ENCODE measurements at places on chromosomes 13 and 19.

DNA sequence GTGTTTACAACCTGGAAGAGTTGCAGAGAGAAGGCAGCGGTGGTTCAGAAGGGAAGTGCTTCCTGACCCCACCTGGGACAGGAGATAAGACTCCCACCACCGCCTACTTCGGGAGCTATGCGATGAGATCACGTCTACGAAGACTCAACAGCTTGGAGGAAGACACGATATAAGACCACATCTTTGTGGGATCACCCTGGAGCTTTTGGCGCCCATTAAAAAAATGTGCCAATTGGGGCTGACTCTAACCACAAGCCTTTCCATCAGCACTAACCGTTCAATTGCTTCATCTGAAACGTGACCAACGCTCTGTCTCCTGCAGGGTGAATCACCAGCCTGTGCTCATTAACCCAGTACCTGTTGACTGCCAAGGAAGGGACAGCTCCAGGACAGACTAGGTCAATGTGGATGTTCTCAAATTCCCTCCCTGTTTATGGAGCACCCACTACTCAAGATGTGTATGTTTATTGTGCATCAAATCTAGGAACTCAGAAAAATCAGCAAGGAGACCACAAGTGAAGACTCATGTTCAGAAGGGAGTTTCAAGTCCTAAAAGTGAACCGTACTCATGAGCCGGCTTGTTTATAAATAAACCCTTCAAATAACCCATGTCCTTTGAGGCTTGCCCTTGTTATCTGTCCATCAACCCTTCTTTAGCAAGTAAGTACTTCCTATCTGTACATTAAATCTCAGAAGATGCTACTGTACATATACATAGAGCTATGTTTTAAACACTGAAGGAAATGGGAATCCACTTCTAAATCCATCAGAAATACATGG is 67.5 kb downstream of the LATS2 start:
- DNase-seq, result no peak

GRCh38 chr19:49665036-49665350 is 664 bp downstream of the IRF3 start:
- DNase-seq, result no peak

DNA sequence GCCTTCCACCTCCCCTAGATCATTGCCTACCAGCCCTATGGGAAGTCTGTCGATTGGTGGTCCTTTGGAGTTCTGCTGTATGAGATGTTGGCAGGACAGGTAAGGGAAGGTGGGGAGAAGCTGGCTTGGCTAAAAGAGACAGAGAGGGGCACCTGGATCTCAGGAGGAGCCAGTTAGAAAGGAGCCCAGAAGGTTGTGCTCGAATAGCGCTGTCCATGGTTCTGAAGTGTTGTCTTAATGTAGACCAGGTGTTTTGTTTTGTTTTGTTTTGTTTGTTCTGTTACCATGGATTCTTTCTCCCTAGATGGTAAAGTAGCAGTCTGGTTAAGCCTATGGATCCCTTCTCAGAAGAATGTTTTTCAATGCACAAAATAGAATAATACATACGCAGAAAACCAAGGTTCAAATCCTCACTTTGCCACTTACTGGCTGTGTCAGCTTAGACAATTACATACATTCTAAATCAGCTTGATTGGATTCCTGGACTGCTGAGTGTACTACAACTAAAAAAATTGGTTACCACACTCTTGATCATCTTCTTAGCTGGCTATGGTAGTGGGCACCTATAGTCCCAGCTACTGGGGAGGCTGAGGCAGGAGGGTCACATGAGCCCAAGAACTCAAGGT is 5.9 kb upstream of the CACNG7 start:
- DNase-seq, result no peak

- no peak for DNase-seq
These were observed 180.5 kb downstream of the ZNF737 start for GRCh38 chr19:20385061-20385460.

DNA sequence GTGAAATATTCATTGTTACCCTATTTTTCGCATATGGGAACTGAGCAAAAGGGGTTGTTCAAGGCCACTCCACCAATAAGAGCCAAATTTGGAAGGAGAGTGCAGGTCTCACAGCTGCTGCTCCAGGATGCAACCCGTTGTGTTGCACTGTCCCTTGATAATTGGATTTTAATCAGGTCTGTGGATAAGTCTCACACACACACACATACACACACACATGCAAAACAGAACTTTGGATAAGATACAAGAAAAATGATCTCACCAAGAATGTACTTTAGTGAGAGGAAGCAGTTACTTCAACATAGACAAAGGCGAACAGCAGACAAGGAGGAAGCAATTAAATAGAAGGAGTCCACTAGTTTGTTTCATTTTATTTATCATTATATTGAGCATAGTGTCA is 127.3 kb upstream of the EDNRB start:
- DNase-seq, result no peak

DNA sequence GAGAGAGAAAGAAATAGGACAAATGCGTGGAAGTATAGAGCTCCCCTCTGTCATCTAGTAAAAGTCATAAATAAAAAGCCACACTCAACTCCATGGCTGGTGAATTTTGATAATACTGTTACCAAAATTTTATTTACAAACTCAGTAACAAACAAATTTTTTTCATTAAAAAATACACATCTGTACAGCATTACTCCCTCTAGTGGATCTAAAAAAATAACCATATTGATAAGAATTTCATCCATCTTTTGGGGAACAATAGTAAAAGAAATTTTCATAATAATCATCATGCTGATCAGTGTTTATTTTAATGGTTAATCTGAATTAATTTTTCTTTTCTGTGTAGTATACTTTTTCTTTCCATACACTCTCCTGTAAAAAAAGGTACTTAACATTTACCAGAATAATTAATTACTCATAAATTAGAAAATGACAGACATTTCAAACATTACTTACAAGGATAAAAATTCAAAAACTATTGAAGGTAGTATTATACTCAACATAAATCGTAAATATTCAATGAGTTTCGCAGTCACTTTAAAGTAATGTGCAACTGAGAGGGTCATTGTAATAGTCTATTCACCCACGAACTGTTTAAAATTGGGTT is 173.5 kb upstream of the LSM14A start:
- no peak for DNase-seq

GRCh38 chr19:46776927-46777911 is 11.2 kb downstream of the SLC1A5 start:
- DNase-seq, result no peak

DNA sequence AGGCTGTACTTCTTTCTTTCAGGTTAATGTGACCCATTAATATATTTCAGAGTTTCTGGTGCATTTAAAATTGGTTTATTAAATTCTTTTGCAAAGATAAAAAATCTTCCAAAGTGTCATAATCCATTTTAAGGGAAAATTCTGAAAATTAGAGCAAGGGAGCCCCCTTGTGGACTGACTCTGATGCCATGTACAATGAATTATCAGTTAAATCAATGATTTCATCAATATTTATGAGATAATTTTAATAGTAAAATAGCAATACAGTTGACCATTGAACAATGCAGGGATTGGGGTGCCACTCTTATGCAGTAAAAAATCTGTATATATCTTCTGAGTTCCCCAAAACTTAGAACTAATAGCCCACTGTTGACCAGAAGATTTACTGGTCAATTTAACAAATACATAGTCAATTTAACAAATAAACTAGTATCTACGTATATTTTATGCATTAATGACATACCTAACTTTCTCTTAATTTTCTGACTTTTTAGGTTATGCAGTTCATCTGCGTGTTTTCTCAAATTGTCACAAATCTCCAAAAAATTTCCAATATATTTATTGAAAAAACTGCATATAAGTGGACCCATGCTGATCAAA is 479.1 kb upstream of the MIR17HG start:
- peak; percentile 4 for DNase-seq

DNA sequence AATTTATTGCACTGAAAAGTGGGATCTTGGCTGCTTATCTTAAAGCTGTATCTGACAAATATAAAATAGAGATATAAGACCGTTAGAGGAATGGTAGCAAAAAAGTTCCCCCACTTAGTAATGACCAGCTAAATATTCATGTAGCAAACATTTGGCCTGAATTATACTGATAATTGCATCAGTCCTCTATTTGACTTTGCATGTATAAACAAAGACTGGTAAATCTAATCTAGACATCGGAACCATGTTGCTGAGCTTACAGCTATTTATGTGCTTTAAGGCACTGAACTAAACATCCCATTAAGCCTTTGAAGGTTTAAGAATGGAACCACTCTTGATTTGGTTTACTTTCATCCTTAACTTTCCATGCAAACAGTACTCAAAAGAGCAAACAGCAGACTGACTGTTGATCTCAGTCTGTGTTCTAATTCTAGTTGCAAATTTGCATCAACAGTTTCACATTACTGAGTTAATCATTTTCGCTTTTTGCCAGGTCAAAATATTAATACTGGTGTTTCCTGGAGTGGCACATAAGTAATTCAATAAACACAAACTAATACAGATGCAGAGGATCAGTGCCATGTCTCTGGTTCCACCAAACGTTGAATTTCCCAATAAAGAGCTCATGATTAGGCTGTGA is 203.5 kb upstream of the HTR2A start:
- no peak for DNase-seq

- no peak for DNase-seq
These were observed 20.7 kb downstream of the NAXD start for GRCh38 chr13:110636053-110636475.

DNA sequence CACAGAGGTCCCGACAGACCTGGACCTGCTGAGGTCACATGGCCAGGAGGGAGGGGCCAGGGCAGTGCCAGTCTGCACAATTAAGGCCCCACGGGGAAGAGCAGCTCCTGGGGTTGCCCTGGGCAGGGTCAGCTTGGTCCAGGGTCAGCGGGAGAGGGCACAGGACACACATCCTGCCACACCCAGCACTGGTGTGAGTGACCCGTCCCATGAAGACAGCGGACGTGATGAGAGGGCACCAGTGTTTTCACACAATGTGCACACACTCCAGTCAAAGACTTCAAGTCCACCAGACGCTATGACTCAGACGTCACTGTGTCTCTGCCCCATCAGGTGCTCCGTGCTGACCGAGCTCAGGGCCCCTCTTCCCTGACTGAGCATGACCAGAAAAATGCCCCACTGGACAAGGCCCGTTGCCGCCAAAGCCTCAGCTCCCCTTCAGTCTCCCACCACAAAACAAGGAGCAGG is 4.2 kb downstream of the TMEM259 start:
- no peak for DNase-seq

- DNase-seq, result no peak
These were observed 50.2 kb downstream of the LACC1 start for GRCh38 chr13:43929947-43930346.

DNA sequence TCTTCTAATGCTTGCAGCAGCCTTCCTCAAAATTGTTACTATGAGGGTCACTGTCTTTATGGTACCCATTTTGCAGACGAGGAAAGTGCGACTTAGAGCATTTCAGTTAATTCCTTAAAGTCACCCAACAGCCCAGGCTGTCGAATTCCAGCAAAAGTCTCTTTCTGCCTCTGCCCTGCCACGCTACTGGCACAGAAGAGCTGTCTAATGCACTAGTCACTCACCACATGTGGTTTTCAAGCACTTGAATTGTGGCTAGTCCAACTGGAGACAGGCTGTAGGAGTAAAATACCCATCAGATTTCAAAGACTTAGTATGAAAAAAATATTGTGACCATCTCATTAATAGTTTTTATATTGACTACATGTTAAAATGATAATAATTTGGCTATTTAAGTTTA is 1.7 kb downstream of the FPR1 start:
- no peak for DNase-seq

DNA sequence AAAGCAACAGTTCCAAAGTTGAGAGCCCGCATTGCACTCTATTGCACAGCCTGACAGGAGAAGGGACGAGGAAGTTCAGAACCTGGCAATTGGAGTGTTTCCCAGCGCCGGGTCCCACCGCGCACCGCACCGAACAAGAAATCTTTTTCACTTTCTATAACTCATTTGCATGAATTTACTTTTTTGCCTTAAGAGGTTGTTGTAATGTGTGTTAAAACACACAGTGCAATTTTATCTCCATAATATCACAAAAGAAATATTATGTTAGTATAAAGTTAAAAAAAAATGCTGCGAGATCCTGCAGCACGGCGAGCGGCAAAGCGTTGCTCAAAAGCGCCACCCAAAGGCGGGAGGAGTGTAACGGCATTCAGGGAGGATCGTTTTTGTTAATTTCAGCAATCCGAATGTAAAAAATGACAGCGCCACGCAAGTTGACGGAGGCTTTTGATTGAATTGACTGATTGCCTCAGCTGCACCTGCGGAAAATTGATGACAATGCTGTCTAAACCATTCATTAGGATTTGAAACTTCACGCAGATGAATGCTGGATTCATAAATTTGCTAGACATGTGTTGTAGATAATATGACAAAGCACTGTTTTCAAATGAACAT is 303.6 kb upstream of the ZNF507 start:
- peak; percentile 7 for DNase-seq

- DNase-seq, result peak; percentile 39
These were observed 226.3 kb downstream of the SLC7A1 start for GRCh38 chr13:29369060-29369743.

- no peak for DNase-seq
These were observed 4.9 kb downstream of the CALM3 start for GRCh38 chr19:46606019-46606418.

- no peak for DNase-seq
These were observed 118.3 kb upstream of the RNF113B start for GRCh38 chr13:98295371-98295770.

DNA sequence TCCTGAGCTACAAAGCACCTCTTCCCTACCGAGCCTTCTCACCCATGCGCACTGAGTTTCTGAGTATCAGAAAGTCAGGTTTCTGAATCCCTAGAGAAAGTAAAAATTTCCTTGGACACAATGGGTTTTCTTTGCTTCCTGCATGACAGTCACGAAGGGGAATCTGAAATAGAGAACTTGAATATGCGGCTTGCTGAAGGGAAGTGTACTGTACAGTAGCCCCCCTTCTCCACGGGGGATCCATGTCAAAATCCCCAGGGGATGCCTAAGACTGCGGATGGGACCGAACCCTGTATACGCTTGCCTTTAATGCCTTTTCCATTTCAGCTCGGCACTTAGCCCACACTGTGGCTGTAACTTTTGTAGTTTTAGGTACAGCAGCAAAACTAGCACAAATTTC is 107.9 kb downstream of the GGACT start:
- no peak for DNase-seq

DNA sequence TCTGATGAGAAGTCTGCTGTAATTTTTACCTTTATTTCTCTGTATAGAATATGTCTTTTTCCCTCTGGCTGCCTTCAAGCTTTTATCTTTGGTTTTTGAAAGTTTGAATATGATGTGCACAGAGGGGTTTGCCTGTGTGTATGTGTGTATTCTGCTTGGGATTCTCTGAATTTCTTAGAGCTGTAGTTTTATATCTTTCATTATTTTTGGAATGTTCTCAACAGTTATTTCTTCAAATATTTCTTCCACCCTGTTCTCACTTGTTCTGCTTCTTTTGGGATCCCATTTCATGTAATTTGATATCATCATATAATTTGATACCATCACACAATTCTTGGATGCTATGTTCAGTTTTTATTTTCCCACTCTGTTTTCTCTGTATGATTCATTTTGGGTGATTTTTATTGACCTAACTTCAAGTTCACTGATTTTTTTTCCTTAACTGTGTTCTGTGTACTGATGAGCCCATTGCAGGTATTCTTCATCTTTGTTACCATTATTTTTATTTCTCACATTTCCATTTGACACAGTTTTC is 7.5 kb downstream of the COG3 start:
- DNase-seq, result no peak

- DNase-seq, result no peak
These were observed 131.2 kb downstream of the CRYL1 start for GRCh38 chr13:20394506-20394905.

- no peak for DNase-seq
These were observed 37.3 kb upstream of the PEPD start for GRCh38 chr19:33558856-33559255.
